ENCODE measurements at places on chromosomes 6 and 20.

DNA sequence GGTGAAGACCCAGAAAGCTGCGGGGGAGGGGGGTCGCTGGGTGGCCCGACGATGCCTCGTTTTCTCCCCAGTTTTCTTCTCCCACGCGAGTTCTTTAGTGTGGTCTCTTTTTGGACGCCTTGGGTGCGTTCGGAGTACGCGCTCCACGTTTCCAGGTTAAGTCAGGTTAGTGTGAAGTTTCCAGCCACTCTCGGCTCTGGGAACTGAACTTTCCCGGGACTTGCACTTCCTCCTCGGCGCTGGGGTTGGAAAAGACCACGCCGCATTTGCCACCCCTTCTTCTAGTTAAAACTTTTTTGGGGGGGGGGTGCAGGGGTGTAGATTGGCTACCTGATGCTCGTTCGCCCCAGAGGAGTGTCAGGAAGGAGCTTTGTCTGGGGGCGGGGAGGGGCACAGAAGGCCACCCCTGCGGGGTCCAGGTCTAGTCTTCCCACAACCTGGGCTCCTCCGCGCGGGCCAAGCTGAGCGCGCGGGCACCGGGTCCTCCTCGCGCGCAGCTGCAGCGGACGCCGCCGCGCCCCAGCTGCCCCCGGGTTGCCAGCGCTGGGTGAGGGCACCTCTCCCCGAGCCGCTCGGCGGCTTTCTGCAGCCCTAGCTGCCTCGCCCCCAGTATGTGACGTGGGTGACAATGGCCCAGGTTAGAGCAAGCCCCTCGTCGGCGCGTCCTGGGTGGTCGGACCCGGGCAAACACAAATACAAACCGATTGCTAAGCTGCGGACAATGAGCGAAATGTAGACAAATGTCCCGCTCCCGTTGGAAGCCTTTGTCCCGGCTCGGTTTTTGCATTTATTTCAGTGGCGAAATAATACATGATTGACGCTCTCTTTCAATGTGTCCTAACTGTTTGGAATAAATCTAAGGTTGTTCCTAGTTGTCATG is 1.7 kb upstream of the NKX2-2 start:
- DNase-seq: no peak

DNA sequence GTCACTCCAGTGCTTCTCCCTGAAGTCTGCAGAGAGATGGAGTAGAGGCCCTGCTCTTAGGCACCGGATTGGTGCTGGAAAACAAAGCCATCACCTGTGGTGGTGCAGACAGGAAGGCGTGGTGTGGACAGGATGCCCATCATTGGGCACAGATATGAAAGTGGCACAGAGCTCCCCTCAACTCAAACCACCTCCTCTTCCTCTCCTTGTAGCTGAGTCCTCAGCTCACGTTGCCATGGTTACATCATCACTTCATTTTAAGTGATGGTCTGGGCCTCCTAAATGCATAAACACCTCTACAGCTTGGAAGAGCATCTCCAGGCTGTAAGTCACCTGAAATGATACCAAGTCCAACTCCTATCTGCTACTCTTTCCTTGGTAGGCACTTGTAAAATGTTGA is 8.0 kb upstream of the RTF2 start:
- DNase-seq: peak; percentile 44

DNA sequence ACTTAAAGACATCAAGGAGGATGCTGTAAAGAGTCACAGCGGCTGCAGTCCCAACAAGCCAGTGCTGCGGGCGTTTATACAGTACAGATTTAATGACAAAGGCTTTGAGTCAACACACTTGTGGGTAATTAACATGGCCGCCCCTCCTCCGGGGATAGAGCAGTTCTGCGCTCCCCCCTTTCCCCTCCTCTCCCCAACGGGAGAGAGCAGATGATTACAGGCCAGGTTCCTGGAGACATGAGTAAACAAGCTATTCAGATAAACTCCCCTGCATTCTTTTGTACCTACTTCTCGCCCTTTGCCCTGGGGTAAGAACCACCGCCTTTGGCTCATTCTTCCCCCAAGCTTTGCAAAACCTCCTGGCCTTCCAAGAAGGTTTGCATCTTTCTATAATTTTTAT is 23.6 kb upstream of the FABP7 start:
- no peak for DNase-seq

DNA sequence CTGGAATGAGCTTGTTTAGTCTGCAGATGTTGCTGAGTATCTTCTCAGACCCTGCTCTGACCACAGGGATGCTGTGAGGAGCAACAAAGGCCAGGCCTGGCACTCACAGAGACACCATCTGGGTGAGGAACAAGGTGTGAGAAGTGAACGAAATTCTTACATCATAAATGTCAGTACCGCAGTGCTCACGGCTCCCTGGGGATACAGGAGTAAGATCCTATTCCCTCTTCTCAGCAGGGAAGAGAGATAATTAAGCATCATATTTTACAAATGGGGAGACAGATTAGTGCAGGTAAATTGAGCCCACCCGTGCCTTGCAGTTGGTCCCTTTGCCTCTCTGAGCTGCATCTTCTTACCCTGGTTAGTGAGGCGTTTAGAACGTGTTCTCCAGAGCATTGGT is 106.2 kb downstream of the DTD1 start:
- no peak for DNase-seq

GRCh38 chr6:9620263-9620662 is 794.6 kb downstream of the TFAP2A start:
- no peak for DNase-seq

DNA sequence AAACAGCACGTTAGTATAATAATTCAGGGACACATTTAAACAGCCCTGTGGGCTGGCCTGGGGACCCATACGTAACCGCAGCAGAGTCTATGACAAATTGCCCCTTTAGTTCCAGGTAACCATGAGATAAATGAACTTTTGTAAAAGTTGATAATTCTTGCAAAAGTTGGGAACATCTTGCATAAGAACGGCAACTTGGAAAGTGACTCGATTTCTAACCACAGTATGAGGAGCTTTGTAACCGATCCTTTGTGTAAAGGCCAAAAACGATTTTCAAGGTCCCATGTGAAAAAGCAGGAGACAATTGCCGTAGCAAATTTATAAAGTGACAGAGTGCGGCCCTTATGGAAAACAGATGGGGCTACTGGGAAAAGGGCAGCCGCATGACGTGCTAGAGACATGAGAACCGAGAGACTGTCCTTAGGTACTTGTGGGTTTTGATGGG is 81.6 kb downstream of the PSMG4 start:
- no peak for DNase-seq

- no peak for DNase-seq
Measured at GRCh38 chr20:24840121-24840713, 108.9 kb upstream of the CST7 start.

DNA sequence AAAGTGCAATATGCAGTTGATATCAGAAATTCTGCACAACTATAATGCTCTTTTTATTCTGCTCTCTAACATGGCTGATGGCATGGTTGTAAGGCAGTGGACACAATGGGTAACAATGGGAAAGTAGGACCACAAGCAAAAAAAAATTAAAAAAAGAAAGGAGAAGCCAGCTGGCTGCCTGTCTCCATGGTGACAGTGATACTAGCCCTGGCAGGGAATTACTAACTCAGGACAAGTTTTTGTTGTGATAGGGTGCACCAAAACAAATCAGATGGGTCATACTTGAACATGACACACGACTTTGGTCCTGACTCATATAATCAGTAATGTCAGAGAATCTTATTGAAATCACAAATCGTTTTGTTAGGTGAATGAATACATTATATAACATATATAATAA is 169.4 kb downstream of the TRDN start:
- no peak for DNase-seq

GRCh38 chr6:53794720-53795339 is at the start of gene LRRC1:
Gene LRRC1, plus strand, starts transcription at chr6:53795005. Its CDS starts 252 bp downstream, at chr6:53795257.
- DNase-seq: peak; percentile 73

DNA sequence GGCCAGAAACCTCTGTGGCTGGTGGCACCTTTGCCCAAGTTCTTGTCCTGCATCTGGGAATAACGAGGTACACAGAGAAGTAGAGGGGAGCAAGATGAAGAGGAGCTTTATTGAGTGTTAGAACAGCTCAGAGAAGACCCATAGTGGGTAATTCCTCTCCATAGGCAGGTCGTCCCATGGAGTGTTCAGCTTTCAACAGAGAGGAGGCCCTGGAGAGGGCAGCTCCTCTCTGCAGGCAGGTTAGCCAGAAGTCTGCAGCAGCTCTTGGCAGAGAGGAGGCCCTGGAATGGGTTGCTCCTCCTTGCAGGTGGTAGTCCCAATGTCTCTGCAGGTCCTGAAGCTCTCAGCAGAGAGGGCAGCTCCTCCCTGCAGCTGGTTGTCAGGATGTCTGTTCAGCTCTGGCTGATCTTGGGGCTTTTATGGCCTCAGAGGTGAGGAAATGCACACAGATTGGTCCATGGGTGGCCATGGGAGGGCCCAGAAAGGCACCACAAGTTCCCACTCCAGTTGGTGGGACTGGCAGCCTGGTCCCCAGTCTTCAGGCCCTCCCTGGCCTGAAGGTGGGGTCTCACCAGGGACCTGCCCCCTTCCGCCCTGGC is 89.0 kb downstream of the IPCEF1 start:
- no peak for DNase-seq

DNA sequence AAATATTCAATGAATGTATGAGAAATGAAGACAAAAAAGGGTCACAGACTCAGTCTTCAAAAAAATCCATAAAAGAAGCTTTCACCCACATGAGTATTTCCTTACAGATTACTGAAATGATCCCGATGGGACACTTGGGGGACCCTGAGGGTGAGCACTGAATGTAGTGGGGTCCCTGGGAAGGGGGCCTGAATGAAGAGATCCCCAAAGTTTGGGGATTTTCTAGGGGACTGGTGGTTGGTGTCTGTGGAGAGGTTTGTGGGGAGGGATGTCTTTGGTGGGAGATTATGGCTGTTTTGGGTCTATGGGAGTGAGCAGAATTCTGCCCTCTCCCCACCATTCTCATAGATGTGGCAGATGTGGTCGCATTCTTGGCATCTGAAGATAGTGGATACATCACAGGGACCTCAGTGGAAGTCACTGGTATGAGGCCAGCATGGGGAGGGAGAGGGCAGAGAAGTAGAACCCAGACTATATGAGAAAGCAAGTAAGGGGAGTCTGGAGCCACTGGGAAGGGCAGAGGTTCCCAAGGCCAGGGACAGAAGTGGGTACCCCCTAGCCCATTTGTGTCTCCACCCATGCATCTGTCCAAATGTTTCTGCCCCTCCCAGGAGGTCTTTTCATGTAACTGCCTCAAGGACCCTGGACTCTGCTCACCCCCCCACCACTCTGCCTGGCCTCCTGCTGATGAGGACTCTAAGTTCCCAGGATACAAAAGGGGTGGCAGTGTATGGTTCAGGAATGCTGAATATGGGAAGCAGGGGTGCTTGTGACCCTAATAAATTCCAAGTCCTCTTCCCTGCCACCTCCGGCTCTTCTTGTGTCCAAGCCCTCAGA is 1.8 kb downstream of the HSD17B8 start:
- DNase-seq: no peak

DNA sequence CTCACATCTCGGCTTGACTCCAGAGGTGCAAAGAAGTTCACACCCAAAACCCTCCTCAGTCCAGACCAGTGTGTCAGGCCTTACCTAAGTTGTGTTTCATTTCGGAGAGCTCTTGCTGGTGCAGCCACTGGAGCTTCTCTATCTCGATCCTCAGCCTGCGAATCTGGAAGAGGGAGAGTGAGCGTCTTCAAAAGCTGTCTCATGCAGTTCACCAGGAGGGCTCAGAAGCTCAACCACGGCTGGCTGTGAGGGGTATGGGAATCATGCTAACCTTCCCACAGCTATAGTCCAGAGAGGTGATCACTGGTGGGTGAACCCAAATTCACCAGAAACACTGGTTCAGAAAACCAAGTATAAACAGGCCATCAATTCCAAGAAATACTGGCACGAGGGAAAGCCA is 129.4 kb downstream of the ZMYND8 start:
- no peak for DNase-seq

DNA sequence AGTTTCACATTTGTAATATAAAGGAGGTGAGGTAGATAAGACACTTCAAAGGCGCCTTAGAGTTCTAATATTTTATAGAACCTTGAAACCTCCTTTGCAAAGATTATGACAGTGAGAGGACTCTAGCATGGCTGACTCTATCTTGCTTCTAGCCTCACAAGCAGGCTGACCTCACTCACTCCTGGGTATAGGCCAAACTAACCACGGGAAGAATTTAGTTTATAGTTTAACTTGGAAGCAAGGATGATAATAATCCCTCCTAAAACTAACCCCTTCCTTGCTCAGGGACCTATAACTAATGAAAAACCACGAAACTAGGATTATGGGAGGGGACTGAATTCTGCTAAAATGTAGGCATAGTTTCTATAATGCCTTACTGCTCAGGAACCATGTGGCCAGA is 84.3 kb downstream of the FILIP1 start:
- DNase-seq: no peak

DNA sequence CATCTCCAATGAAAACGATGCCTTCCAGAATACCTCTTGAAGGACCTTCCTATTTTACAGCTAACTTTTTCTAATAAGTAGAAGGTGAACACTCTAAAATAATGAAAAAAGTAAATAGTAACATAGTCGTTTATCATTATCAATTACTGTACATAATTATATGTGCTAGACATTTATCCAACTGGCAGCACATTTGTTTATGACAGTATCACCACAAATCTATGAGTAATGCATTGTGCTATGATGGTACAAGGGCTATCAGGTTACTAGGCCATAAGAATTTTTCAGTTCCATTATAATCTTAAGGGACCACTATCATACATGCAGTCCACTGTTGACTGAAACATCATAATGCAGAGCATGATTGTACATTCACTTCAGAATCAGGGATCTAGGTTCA is 68.4 kb downstream of the ATG5 start:
- no peak for DNase-seq

GRCh38 chr20:12053353-12053752 is 135.7 kb downstream of the BTBD3 start:
- no peak for DNase-seq

GRCh38 chr6:166308033-166308768 is at the start of gene PRR18:
Gene PRR18, minus strand, starts transcription at chr6:166308392. Its CDS starts 250 bp downstream, at chr6:166308142.
- no peak for DNase-seq

DNA sequence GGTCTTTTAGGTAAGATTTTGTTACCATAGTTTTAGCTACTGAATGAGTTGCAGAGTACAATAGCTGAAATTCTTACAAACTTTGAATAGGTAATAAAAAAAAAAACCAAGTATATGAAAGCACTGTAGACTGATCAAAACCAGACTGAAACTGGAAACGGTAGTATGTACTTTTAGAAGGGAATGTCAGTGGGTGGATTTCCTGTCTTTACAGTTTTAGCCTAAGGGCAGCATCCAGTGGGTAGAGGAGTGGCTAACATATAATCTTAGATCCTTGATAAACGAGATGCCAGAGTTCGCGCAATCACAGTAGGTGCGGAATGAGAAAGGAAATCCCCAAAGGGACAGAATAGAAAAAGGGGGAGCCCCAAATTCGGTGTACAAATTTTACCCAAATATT is 385.9 kb upstream of the RUNX2 start:
- DNase-seq: no peak

- DNase-seq: no peak
Measured at GRCh38 chr6:151160929-151161757, 78.6 kb upstream of the AKAP12 start.
